ENCODE measurements at places on chromosomes 7 and 10.

DNA sequence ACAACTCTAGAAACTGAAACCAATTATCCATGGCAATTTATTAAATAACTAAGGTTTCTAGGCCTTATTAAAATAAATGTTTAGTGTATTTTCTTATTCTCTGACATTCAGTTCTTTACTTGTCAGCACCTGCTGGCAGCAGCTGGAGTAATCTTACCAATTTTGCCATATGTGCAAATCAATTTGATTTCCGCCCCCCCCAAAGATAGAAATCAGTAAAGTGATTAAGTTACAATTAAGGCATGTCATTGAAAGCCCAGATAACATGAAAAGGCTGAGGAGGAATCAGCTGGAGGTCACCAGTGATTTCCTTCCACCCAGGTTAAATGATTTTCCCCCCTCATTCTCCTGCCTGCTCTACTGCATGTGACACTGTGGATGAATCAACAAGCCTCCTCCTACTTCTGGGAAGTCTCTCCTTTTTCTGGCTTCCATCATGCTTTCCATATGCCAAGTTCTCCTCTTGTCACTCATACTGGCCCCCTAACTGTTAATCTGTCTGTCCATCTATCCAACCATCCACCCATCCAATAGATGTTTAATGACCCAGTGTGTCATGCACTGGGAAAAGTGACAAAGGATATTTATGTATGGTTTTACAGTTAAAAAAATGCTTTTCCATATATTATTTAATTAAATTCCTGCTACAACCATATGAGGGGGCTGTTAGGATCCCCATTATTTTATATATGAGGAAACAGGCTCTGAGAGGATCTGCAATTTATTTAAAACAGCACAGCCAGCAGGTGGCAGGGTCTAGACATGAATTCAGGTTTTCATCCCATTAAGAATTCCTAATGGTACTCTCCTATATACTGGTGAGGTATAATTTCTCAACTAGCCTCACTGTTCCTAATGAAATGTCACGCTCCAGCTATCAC lies 116.5 kb downstream of the ATXN7L1 start:
- peak; percentile 54 for DNase-seq

DNA sequence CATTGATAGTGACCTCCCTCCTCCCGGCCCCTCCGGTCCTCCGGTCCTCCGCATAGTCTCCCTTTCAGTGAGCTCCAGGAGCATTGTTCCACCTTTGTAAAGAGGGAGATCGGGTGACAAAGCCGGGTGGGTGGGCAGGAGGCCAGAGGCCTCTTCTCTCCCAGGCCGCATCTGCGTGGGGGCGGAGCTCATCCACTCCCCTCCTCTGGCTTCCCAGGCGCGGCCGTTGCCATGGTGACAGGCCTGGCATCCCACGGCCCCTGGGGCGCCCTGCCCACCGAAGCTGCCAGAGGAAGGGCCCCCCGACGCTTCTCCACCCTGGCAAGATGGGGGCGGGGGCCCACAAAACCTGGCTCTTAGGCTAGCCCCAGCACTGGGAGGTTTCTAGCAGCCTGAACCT lies 4.4 kb upstream of the FZD9 start:
- DNase-seq = no peak

DNA sequence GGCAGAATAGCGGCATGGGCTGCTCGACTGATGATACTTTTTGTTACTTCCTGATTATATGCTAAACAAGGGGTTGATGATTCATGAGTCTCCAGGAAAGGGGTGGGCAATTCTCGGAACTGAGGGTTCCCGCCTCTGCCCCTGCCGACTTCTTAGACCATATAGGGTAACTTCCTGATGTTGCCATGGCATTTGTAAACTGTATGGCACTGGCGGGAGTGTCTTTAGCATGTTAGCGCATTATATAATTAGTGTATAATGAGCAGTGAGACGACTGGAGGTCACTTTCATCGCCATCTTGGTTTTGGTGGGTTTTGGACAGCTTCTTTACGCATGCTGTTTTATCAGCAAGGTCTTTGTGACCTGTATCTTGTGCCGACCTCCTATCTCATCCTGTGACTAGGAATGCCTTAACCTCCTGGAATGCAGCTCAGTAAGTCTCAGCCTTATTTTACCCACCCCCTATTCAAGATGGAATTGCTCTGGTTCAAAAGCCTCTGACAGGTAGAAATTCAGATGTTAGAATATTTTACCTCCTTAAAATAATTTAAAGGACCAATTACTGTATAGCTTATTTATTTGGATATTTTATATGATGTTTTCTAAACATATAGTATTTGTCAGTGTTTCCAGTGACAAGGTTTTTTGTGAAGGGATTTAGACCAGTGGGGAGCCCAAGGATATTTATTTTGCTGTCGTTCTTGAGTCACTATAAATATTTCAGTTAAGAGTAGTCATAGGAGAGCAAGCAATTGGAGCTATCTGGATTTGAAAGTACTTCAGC lies 90.1 kb upstream of the PIK3CG start:
- peak; percentile 69 for DNase-seq

GRCh38 chr7:133633055-133633454 lies 380.2 kb downstream of the EXOC4 start:
- no peak for DNase-seq

DNA sequence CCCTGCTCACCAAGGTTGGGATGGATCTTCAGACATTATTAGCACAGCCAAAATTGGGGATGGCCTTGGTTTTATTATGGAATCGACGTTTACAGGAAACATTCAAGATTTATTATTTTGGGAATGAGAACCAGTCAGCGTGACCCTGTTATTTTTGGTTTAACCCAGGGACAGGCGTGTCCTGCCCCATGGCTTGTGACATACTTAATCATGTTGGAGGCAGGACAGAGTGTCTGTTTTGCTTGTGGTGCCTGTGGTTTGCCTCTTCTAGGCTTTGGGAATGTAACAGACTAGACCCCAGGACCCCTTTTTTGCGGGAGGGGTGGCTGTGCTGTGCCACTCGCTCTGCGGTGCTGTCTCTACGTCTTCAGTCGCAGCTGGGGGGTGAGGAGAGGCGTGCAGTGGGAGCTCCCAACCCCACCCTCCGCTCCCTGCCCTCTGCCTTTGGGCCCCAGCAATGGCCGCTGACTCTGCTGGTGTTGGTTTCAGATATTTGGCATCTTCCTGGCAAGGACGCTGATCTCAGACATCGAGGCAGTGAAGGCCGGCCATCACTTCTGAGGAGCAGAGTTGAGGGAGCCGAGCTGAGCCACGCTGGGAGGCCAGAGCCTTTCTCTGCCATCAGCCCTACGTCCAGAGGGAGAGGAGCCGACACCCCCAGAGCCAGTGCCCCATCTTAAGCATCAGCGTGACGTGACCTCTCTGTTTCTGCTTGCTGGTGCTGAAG lies 20.1 kb upstream of the SH2D4B start:
- no peak for DNase-seq

DNA sequence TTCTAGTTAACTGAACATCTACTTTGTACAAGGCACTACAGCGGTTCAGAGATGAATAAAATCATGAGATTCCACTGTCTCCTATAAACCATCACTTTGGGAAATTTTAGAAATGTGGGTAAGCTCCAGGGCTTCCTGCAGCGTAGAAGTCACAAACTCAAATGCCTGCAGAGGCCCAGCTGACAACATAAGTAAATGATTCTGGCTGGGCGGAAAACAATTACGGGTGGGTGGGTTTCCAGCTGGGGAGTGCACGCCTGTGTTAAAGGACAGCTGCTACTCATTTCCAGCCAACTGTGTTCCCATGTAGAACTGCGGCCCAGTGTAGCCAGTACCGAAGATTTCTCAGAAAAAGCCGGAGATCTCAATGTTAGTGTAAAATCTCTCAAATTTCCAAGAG lies 69.5 kb upstream of the ATRNL1 start:
- DNase-seq = no peak

GRCh38 chr10:93695740-93696139 lies 6.7 kb downstream of the FRA10AC1 start:
- no peak for DNase-seq

GRCh38 chr10:60430017-60430416 lies 40.3 kb upstream of the ANK3 start:
- DNase-seq = no peak

DNA sequence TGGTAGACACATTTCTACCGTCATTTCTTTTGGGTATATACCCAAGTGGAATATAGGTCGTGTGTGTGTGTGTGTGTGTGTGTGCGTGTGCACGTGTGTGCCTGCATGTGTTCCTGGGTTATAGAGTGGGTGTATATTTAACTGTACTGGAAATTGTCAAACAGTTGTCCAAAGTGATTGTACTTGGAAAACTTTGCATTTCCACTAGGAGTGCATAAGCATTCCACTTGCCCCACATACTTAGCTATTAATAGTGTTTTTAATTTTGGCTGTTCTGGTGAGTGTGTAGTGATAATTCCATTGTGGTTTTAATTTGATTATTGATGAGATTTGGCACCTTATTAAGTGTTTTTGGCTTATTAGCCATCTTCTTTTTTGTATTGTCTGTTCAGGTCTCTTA lies 25.9 kb downstream of the TRUB1 start:
- DNase-seq = no peak

DNA sequence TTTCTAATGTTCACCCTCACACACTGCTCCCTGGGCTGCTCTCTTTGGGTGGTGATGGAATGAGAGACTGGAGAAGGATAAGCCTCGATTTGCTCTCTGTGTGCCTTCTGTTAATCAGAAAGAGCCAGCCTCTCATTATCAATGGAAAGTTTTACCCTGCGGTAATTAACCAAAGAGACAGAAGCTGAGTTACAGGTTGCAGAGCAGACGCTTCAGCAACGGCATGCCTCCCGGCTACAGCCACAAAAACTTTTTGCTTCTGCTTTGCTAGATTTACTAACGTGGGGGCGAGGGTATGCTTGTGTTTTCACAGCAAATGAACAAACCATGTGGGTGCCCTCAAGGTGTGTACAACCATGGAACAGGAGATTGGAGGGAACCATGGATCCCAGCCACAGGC lies 18.0 kb downstream of the GIMAP4 start:
- DNase-seq = no peak

GRCh38 chr10:60427709-60428386 lies 38.2 kb upstream of the ANK3 start:
- no peak for DNase-seq

- no peak for DNase-seq
Observed at GRCh38 chr10:120598386-120598785, 141.4 kb downstream of the PLPP4 start.

GRCh38 chr10:113680190-113681111 lies 739 bp downstream of the CASP7 start:
- peak; percentile 32 for DNase-seq

DNA sequence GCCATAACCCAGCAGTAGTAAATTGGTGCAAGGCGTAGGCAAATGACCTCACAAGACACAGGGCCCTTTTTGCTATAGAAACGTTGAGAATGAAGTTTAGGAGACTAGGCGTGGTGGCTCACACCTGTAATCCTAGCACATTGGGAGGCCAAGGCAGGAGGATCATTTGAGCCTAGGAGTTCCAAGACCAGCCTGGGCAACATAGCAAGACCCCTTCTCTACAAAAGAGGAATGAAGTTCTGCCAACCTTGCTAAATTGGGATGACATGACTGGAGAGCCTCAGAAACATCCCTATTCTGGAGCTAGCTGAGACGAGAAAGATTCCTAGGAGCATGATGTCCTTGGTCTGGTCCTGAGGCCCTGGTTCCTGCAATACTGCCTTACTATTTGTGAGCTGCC lies 20.6 kb downstream of the CDK1 start:
- no peak for DNase-seq

DNA sequence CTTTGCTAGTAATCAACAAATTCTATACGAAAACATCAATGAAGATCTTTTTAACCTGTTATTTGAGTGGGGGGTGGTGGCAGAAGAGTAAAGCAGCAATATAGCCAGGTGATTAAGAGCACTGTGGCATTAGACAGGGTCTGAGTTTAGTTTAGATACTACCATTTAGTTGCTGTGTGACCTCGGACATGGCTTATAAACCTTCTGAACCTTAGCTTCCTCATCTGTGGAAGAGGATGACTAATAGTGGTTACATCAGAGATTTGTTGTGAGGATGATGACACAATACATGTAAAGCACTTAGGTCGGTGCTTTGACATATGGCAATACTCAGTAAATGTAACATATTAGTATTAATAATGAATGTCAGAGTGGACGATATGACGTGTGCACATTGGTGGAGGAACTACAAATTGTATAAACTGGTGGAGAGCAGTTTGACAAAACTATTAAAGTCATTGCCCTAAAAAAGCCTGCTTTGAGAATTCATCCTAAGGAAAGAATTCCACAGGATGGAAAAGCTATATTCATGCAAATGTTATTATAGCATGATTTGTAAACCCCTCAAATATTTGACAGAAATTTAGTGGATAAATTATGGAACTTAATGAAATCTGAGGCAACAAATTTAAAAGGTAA lies 24.3 kb downstream of the SPAG6 start:
- DNase-seq = no peak

DNA sequence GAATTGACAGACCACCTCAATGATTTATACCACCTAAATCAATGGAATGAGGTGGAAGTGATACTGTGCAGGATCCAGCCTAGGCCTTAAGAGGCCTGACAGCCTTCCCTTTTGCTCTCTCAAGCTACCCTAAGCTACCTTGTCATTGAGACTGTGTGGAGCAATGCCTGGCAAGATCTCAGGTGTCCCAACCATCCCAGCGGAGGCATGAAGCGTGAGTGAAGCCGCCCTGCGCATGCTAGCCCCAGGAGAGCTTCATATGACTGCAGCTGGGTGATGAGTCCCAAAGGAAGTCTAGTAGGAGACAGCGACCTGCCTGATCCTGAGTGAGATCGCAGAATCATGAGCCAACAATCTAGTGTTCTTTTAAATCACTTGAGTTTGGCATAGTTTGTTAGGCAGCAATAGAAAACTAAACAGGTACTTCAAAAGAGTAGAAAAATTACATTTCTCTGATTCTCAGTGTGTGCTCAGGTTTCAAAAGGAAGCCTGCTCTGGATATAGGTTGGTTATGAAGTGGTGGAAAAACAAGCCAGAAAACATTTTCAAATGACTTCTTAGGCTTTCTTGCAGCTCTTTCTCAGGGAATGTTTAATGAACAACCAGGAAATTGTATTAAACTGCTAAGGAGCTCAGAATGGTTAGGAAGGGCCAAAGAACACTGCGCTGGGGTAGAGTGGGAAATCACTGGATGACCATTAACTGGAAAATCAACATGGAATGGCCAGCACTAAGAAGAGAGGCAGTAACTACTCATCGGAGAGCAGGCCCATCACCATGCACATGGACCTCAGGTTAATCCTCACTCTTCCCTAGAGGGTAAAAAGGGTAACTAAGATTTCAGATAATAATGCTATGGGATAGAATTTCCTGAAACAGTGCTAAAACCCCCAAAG lies 535.2 kb downstream of the PHTF2 start:
- no peak for DNase-seq

- no peak for DNase-seq
Observed at GRCh38 chr7:150740053-150740452, 2.8 kb downstream of the GIMAP5 start.
